Thymus (tissue), 14 donors: ENCODE measurements at places on chromosomes 6 and 20. TPM values are rescaled to one million over a fixed set of nuclear protein-coding genes. Genes with fewer than 3 reads are reported as not detected.

The AKAP7 gene
- 16.8 TPM for total RNA-seq

The HCRTR2 gene
- total RNA-seq = 0.09 TPM

The TRIM31 gene
- 0.28 TPM for total RNA-seq

The ZC3H12D gene
- total RNA-seq = 2.3 TPM

The RNF144B gene
- total RNA-seq = 6.1 TPM

The PRKN gene
- total RNA-seq = 0.71 TPM

- no peak for DNase-seq
Measured at GRCh38 chr20:49964964-49965780, 17.6 kb upstream of the SNAI1 start.

DNA sequence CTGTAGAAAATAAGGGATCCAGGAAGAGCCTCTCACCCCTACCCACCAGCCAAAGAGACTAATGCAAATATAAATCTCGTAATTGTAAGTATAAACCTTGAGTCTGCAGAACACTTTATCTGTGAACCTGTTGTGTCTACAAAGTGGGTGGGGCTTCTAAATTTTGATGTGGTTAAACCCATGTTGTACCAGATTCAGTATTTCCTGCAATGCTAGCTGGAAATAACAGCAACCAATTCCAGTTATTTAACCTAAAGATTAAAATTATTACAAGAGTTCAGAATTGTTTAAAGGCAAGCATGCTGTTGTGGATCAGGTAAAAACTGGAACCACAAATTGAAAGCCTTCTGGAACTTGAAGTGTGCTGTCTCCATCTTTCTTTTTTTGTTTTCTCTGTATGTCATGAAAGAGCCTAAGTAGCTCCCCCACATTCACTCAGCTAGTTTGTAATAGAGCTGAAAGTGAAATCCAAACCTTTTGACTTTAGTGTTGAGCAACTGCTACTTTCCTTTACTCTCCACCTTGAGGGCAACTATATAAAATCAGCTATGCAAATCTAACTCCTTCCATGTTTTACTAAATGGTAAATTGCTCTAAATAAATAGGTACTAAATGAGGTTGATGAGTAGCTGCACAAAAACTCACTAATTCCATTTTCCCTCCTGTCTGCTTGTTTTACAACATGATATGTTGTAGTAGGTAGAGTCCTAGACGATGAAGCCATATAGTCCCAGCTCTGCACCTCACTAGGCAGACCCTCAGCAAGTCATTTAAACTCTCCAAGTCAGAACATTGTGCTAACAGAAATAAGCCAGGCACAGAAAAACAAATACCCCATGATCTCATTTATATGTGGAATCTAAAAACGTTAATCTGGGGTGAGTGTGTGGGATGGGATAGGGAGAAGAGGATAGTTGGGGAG lies 17.9 kb upstream of the THEMIS start:
- peak; percentile 77 for DNase-seq

DNA sequence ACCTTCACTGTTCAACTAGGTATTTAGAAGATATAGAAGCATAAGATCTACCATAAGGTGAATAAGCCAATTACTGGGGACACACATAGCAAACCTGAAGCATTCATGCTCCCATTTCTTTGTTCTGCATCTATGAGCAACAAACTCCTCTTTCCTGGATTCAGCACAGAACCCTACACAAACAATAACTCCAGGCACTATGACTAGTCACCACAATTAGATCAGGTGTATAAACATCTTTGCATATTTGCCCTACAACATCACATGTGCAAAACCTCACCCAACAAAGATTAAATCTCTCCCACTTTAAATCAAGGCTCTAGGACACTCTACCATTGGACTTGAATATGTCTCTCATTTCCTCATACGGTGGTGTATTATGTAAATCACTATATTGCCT lies 652.3 kb downstream of the EPHA7 start:
- DNase-seq = no peak

DNA sequence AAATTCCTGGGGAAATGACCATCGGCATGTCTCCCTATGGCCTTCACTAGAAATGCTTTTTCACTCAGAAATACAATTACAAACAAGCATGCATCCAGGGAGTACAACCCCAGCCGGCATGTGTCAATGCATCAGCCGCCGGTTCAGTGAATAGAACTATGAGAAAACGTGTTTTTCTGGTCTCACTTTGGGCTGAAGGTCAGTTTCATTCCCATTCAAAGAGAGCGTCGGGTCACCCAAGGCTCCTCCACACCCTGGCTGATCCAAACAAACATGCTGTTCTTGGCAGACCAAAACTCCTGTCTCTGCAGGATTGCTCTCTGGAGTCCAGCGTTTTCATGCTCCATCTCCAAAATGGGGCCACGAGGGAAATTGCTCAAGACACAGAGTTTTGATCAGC lies 35.5 kb upstream of the NXT1 start:
- DNase-seq = no peak

DNA sequence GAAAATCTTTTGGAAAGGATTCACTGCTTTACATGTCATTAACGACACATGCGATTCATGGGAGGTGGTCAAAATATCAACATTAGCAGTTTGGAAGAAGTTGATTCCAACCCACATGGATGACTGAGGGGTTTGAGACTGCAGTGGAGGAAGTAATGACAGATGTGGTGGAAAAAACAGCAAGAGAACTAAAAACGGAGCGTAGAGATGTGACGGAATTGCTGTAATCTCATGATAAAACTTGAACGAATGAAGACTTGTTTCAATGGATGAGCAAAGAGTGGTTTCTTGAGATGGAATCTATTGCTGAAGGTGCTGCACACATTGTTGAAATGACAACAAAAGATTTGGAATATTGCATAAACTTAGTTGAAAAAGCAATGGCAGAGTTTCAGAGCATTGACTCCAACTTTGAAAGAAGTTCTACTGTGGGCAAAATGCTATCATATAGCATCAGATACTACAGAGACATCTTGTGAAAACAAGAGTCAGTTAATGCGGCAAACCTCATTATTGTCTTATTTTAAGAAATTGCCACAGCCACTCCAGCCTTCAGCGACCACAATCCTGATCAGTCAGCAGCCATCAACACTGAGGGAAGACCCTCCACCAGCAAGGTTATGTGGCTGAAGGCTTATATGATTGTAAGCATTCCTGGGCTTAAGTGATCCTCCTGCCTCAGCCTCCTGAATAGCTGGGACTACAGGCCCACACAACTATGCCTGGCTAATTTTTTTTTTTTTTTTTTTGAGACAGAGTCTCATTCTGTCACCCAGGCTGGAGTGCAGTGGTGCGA lies 19.2 kb downstream of the SRSF3 start:
- DNase-seq = no peak

GRCh38 chr6:19755181-19755580 lies 82.0 kb upstream of the ID4 start:
- DNase-seq = no peak

DNA sequence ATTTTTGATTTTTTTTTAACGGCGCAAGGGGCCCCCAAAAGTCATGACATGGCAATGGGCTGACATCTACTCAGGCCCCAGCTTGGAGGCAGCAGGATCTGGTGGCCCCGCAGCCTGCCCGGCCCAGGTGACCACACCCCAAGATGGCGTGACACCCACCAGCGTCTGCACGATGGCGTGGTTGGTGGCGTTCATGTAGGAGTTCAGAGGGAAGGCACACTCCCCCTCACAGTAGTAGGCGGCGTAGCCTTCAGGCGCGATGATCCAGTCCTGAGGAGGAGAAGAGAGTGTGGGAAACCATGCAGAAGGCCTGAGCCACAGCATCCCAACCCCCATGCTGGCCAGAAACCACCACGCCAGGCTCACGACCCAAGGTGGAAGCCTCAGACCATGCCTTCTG lies 93.4 kb downstream of the BMP7 start:
- no peak for DNase-seq

DNA sequence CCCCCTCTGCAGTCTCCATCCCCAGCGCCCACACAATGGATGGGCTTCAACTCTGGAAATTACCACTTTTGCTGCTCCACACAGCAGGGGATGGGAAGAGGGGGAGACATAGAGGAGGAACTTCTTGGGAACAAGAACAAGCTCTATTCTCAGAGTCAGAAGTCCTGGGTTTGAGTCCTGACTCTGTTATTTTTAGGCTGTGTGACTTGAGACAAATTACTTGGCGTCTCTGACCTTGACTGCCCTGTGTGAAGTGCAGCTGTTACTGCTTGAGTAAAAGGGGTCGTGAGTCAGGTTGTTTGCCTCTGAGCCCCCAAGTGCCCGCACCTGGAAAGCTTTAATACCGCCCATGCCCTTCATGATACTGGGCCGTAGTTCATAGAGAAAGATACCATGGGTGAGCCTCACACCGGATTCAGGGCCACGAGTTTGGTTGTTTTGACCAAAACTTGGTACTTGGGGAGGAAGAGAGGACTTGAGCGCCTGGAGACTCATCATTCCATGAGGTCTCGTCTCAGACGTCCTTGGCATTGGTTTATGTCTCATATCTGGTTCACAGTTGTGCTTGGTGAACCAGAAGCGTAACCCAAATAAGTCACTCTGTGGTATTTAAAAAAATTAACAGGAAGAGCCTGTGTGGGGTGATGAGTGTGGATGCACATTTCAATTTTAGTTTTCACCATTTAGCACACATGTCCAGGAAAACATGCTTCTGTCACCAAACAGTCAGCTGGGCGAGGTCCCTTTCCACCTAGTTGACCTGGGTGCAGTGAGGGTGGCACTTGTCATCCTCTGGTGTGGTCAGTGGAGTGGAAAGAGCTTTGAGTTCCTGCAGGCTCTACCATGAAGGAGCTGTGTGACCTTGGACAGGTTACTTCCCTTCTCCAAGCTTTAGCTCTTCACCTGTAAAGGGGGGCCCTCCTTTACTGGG lies 75.6 kb downstream of the CDC5L start:
- DNase-seq = no peak

- DNase-seq = no peak
Measured at GRCh38 chr6:143197377-143197776, 136.7 kb downstream of the AIG1 start.
